ENCODE measurements at places on chromosomes 2 and 18.

DNA sequence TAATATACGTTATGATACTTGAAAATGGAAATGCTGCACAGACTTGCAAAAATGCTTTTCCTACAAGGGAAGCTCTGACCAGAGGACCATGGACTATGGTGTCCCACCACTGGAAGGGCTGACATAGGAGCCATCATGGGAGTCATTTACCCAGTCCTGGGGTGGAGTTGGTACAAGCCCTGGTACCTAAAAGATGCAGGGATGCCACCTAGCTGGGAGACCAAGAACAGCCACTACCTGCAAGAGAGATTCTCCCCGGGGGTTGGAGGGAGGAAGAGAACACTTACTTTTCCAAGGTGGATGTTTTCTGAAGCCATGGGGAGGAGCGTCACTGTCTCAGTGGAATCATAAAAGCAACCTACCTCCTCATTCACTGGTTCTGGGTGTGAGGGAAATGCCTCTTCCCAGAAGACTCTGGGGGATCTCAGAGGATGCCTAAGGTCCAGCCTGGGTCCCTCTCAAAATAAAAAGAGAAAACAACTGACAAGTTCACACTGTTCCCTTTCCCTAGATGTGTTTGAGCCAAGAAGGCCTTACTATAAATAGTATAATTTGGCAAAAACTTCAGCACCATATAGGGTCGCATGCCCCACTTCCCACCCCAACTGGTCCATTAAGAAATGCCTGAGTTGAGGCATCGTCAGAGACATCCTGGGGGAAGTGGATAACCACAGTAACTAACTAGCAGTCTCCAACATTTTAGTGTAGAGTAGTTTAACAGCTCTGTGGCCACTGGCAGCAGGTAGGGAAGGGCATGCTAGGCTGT, 39.9 kb downstream of the REEP1 start:
- DNase-seq: no peak

- no peak for DNase-seq
Observed at GRCh38 chr2:9646196-9647030, 15.6 kb upstream of the YWHAQ start.

GRCh38 chr2:3139906-3140305, 237.7 kb downstream of the EIPR1 start:
- DNase-seq: no peak

- DNase-seq: no peak
Observed at GRCh38 chr2:170737821-170738220, 22.7 kb downstream of the SP5 start.

GRCh38 chr2:1594373-1595171, 149.7 kb downstream of the PXDN start:
- no peak for DNase-seq

GRCh38 chr18:80126797-80127196, 17.7 kb downstream of the ADNP2 start:
- no peak for DNase-seq

GRCh38 chr2:152473151-152473857, 138.3 kb downstream of the FMNL2 start:
- no peak for DNase-seq

GRCh38 chr2:236852977-236853374, 232.7 kb upstream of the COPS8 start:
- DNase-seq: no peak

GRCh38 chr18:3983351-3983969, 471.6 kb downstream of the DLGAP1 start:
- DNase-seq: no peak

- DNase-seq: no peak
Observed at GRCh38 chr2:1528273-1529064, 115.2 kb downstream of the TPO start.

DNA sequence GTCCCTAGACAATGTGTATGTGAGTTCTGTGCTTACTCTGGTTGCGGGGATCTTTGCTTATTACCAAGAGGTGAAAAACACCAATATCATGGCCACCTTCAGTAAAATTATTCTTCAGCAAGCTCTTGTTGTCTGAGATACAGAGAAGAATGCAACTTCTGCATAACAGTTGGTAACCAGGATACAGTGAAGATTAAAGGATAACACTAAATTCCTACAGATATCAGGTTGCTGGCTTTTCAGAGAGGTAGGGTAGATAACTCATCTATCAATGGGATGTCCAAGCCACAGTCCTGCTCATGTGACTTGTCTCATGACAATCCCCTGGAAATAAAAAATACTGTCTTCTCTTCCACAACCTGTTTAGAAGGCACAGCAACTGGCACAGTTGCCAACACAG, 308.5 kb downstream of the TNS1 start:
- DNase-seq: no peak

DNA sequence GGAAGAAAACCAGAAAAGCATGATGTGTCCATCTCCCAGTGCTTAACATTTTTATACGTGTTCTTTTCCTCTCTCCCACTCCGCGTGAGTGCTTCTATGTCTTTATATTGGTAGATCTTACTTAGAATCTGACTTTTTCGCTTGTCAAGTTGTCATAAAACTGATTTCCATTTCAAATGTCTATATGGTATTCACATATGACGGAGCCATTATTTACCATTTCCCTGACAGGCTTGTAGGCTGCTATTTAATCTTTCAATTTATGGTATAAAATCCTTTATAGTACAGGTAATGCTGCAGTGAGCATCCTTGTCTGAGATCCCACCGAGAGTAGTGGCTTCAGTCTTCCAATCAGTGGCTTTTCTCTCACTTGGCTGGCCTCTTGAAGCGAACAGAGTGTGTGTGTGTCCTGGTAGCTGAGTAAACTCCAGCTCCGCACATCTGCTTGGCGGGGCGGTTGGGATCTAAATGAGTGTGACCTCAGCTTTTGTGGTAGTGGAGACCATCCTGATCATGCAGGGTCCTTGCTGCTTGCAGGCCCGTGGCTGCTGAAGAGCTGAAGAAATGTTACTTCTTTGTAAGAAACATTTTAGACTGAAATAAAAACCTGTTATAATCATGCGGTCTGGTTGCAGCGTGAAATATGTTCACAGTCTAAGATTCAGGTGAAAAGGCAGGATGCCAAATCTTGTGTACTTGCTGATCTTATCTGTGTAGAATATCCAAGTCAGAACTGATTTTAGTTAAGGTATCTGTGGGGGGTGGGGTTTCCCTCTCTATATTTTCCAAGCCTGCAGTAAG, 40.2 kb downstream of the INPP4A start:
- no peak for DNase-seq

- DNase-seq: no peak
Observed at GRCh38 chr2:185456517-185456916, 282.1 kb upstream of the FSIP2 start.
